ENCODE measurements at places on chromosomes 12 and 14. TPM values are rescaled to one million over a fixed set of nuclear protein-coding genes. Genes with fewer than 3 reads are reported as not detected.
A peak's percentile ranks its signal among the peaks of the same experiment; 100 is the strongest.

Gene TMTC2
- 8.3 TPM for total RNA-seq

DNA sequence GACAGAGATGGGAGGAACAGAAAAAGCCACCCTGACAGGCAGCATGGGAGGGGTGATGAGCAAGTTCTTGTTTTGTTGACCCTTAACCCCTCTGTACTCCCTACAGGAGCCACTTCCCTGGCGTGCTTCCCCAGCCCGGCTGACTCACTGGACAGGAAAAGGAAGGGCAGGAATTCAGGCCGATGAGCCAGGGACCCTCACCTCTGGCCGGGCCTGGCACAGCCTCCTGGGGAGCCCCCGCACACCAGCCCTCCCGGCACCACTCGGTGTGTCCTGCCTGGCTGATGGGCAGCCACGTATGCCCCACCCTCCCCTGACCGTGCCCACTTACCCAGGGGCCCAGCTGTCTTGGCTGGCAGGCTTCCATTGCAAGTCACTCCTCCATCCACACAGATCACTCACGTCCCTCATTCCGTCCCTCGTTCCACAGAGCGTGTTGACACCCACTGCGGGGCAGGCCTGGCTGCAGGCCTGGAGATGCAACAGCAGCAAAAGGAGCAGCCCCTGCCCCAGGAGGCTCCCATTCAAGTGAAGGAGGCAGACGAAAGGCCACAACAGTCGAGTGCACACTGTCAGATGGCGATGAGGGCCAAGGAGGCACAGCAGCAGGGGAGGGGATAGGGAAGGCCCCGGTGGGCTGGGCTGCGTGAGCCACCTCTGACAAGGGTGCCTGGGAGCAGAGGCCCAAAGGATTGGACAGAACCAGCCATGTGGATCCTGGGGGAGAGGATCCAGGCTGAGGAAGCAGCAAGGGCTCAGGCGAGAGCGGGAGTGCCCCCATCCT, 19.7 kb upstream of the CD9 start:
- no peak for DNase-seq

- DNase-seq = peak; percentile 30
Observed at GRCh38 chr14:90179809-90180779, 76.3 kb upstream of the PSMC1 start.

Gene PLCZ1
- total RNA-seq = not detected

Gene LMBR1L
- total RNA-seq = 51.3 TPM

DNA sequence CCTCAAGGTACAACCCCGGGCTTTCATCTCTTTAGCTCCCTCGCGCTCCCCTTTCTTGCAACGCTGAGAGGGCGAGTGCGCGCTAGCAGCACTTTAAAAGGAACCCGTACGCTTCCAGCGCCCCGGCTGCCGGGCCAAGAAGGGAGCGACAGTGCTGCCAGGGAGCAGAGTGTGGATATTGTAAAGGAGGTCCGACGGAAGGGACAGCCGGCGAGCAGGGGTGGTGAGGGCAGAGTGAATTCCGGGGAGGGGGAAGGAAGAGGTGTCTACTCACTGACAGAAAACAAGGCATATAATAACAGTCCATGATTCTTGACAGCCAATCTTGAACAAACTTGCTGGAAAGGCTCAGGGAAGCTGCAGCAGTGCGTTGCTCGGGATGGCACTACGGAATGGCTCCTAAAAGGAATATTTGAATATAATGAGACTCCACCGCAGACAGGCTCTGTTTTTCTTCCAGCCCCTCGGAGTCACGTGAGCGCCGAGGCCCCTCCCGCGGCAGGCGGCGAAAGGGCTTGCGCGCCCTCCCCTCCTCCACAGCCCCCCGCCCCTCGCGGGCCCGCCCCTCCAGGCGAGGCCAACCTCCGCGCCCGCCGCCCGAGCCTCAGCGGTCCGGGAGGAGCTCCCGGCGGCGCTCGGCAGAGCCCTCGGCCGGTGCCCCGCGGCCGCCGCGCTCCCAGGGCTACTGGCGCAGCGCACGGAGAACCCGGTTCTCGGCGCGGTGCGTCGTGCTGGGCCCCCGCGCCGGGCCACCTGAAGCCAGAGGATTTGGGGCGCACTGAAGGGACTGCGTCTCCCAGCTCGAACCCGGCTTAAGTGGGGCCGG, 3.4 kb downstream of the BMP4 start:
- DNase-seq = peak; percentile 94

Gene INSM2
- not detected for total RNA-seq

DNA sequence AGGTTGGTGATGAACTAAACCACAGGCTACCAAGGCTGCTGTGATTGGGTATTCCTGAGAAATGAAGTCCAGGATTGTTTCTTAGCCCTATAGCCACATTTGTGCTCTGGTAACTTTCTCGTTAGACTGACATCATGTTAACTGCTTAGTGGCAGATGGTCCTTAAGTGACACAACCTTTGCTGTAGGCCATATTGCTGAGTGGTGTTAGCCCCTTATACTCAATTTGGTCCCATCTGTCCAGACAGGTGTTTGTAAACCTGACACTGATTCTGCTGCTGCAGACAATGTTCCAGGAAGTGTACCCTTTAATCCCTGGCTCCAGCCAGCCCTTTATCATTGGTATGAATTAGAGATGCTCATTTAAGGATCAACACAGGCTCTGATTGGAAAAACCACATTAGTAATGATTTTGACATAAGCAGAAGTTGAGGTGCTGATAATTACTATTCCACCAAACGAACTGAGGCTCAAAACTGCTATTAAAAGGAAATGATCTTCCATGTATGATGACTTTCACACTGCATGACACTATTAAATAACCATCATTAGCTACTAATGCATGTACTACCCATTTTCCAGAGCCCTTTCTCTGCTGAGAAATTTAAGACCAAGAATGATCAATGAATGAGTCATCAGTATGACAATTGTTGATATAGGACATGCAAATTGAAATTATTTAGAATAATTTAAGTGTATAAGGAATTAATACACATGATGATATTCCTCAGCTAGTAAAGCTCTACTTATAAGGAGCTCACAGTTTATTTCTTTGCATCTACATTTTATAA, 3.6 kb upstream of the SSTR1 start:
- DNase-seq = no peak

Gene ISM2
- 0.83 TPM for total RNA-seq

Gene GSG1
- total RNA-seq = not detected

- DNase-seq = no peak
Observed at GRCh38 chr12:31315784-31316465, 10.0 kb downstream of the SINHCAF start.

DNA sequence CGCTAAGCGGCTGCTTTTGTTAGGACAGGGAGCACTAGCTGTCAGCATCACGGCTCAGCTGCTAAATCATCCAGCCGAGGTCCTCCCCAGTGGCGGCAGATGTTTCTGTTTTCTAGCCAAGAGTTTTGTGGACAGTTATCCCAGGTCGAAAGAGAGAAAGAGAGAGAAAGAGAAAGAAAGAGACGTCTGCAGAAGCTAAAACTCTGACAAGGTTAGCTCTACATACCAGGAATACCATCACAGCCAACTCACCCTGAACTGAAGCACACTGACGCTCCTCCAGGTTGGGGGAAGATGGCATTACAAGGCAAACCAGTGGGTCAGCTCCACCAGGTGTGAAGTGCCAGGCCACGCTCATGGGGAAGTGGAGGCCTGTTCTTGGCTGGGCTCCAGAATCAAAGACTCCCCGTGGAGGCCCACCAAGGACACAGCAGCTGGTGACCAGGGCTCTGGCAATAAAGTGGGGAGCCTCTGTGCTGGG, 64.9 kb upstream of the DICER1 start:
- DNase-seq = peak; percentile 35

DNA sequence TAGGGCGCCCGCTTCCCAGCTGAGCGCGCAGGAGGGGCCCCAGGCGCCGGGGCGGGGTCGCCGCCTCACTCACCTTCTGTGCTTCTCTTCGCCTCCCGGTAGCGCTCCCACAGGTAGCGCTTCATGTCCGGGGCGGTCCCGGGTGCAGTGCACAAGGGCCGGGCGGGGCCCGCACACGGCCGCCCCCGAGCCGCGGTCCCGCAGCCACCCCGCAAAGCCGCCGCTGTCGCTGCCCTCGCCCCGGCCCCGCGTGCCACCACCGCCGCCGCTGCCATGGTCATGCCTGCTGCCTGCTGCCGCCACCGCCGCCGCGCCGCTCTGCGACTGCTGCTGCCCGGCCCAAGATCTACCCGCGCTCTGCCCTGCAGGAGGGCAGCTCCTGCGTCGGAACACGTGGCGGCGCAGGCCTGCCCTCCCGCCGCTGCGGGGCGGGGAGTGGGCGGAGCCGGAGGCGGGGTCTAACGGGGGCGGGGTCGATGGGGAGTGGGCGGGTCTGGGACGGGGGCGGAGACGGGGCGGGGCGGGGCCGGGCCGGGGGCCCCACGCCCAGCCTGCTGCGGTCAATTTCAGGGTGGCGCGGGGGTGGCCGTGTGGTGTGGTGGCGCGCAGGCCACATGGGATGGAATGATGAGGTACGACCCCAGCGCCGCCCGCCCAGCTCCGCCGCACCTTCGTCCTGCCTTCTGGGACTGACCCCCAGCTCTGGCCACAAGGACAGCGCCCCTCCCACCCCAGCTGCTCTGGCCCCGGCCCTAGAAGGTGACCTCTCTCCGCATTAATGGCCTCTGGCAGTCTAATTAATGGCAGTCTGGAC, at the start of gene NT5DC3:
TSS of gene NT5DC3 (minus strand) at position 359 of the 814 bp plus-strand sequence. CDS start at position 281, 78 bp downstream.
- peak; percentile 88 for DNase-seq

Gene KRT80
- not detected for total RNA-seq

GRCh38 chr14:100058777-100059437, 6.3 kb upstream of the EVL start:
- DNase-seq = no peak

- DNase-seq = no peak
Observed at GRCh38 chr12:100720016-100720654, 74.4 kb upstream of the ANO4 start.

DNA sequence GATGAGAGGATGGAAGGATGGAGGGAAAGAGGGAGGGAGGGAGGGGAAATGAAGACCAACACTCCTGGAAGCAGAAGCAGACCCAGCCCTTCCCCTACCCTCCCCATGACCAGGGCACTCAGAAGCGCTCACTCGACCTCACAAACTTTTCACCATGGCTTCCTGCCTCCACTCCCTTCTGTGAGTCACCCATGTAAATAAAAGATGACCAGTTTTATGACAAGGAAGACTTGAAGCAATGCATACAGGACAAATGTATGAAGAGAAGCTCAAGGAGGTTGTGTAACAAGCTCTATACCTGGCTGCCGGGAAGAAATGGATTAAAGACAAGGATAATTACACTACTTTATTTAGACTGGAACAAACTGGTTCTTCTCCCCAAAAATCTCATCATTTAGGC, 63.8 kb downstream of the CDC42BPB start:
- peak; percentile 36 for DNase-seq

- no peak for DNase-seq
Observed at GRCh38 chr12:4256043-4256826, 17.3 kb upstream of the CCND2 start.

Gene BLOC1S1
- total RNA-seq = 194 TPM

DNA sequence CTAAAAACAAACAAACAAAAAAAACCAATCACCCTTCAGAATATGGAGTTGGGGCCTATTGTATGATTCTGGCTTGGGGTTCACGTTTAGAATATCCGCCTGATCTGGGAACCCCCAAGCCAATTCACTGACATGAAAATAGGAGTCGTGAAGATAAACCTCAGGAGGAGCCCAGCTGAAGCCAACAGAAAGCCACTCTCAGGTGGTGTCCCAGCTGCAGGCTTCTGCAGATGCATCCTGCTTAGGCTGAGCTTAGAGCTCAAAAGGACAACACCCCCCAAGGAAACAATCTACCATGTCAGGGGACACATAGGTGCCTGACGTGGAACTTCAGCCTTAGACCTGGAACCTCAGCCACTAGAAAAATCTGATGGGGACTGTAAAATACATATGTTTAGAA, 51.9 kb downstream of the SYNE3 start:
- no peak for DNase-seq

Gene PZP
- total RNA-seq = not detected

DNA sequence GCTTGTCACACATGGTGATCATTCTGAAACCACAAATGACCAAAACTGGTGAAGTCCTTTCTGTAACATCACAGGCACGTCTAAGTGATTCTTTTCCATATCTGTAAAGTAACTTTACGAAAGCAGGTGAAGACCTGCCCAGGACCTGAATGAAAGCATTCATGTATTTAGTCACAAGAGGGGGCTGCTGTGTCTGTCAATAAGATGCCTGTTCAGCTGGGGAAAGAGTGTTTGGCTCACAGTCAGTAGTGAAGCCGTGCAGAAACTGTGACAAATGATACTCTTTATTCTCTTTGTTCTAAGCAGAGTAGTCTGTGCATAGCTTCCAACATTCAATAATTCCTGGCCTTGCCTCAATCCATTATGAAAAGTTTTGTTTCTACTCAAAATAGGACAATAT, 373.5 kb upstream of the OR4E1 start:
- DNase-seq = peak; percentile 62
